ENCODE measurements at places on chromosomes 4 and X.
A peak's percentile ranks its signal among the peaks of the same experiment; 100 is the strongest.

DNA sequence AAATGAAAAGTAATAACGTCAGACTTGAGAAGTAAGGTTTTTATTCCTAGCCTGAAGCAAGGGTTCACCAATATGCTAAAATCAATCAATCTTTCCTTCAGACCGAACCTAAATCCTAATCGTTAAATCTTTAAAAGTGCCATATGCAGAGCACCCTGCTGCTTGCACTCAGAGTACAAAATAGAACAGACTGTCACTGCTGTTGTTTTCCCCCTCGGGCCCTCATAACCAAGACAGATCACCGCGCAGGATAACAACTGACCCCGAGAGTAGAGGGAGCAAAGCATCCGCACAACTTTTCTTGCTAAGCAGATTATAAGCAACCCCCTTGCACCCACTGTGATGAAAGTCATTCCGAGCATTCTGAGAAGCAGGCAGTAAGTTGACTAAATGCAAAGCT is 550.9 kb upstream of the NDST4 start:
- no peak overlapping the region for H3K27ac ChIP-seq
- DNase-seq: no peak
- H3K4me1 ChIP-seq: no peaks in the 10 kb centered on the region
- no peaks in the 10 kb centered on the region for H3K36me3 ChIP-seq

- H3K4me3 ChIP-seq: no peak overlapping the region
- H3K36me3 ChIP-seq: no peaks in the 10 kb centered on the region
- H3K27me3 ChIP-seq: no peaks in the 10 kb centered on the region
- no peak for DNase-seq
- no peak overlapping the region for H3K27ac ChIP-seq
These were observed 8.8 kb upstream of the BMP2K start for GRCh38 chr4:78767350-78767749.

- DNase-seq: no peak
- H3K36me3 ChIP-seq: no peaks in the 10 kb centered on the region
- H3K27me3 ChIP-seq: no peaks in the 10 kb centered on the region
- no peak overlapping the region for H3K4me3 ChIP-seq
- H3K27ac ChIP-seq: no peak overlapping the region
These were observed 678.0 kb upstream of the INTU start for GRCh38 chr4:126954537-126955291.

DNA sequence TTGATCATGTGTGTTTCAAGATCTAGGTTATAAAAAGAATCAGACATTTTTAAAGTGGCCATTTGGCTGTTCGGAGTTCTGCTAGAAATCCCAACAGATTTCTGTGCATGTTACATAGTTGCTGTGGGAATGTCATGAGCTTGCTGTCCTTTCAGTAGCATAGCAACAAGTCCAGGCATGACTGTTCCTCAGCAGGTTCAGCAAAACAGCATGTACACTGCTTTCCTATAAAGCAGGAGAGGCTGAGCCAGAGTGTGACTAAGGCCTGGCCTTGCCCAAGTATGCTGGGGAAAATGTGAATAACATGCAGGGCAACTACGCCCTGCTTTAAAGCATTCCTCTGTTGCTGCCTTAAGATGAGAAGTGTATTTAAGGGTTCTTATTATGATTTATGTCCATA is 217.1 kb upstream of the SMIM31 start:
- no peak overlapping the region for H3K27ac ChIP-seq
- DNase-seq: peak; percentile 74

GRCh38 chrX:53831662-53832635 is 145.4 kb upstream of the HUWE1 start:
- no peaks in the 10 kb centered on the region for H3K36me3 ChIP-seq
- H3K4me1 ChIP-seq: no peaks in the 10 kb centered on the region
- H3K27me3 ChIP-seq: no peaks in the 10 kb centered on the region
- DNase-seq: no peak

DNA sequence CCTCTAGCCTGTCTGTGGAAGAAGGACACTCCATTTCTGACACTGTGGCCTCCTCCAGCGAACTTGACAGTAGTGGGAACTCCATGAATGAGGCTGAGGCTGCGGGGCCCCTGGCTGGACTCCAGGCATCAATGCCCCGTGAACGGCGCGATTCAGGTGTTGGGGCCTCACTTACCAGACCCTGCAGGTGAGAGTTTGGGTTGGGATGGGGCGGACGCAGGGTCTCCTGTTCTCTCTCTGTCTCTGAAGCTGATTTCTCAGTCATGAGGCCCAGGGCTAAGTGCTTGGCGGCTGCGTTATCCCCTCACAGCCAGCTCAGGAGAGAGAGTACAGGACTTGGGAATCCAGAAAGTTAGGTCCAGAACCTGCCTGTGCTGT is 71.0 kb downstream of the STARD8 start:
- no peaks in the 10 kb centered on the region for H3K4me1 ChIP-seq
- H3K27ac ChIP-seq: no peak overlapping the region
- H3K36me3 ChIP-seq: peaks cover 3% of the 10 kb centered on the region
- H3K27me3 ChIP-seq: no peaks in the 10 kb centered on the region
- peak; percentile 42 for DNase-seq

GRCh38 chrX:132848296-132848970 is 110.0 kb downstream of the HS6ST2 start:
- no peaks in the 10 kb centered on the region for H3K36me3 ChIP-seq
- no peaks in the 10 kb centered on the region for H3K4me1 ChIP-seq
- no peak for DNase-seq
- H3K27ac ChIP-seq: no peak overlapping the region

DNA sequence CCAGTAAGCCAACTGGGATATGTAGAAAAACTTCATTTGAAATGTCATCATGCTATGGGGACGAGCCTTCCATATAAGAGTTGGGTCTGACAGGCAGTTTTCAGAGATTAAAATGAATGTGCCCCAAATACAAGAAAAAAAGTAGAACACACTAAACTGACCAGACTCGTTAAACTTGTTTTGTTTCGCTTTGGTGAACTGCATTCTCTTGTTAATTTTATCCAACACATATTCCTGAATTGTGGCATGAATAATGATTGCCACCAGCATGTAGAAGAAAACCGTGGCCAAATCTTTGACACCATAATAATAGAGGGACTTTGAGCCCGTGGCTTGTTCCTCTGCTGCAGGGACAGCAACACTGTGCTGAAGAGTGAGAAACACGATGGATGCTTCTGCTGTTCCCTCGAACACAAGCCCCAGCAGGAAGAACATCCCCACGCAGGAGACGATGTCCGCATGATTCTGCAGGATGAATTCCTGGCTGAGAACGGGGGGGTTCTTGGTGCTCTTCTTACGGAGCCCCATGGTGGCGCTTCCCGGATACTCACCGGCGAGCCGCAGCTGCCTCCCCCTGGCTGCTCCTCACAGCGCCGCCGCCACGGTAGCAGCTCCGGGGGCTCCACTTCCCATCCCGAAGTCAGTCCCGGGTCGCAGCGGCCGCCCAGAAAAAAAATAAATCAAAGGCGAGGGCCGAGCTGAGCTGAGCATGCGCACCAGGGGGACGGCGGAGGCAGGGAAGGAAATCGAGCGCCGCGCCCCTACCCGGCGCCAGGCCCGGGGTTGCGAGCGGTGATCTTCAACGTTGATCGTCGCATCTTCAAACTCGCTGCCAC is at the start of gene TRAM1L1:
TRAM1L1 (minus strand) TSS at position 711 of the 836 bp plus-strand sequence; CDS start at position 528, 183 bp downstream.
- no peak within 1 kb of the TSS for H3K27ac ChIP-seq
- H3K4me1 ChIP-seq: no peaks in the 10 kb centered on the region
- H3K4me3 ChIP-seq: peak within 1 kb of the TSS; percentile 58
- H3K27me3 ChIP-seq: no peaks in the 10 kb centered on the region

GRCh38 chrX:73877687-73878086 is 314.7 kb downstream of the CHIC1 start:
- no peaks in the 10 kb centered on the region for H3K36me3 ChIP-seq
- H3K27me3 ChIP-seq: no peaks in the 10 kb centered on the region
- no peak overlapping the region for H3K4me3 ChIP-seq
- H3K27ac ChIP-seq: no peak overlapping the region

GRCh38 chrX:30887288-30887687 is 1.8 kb downstream of the TAB3 start:
- H3K36me3 ChIP-seq: no peaks in the 10 kb centered on the region
- no peak overlapping the region for H3K4me3 ChIP-seq

GRCh38 chrX:16743604-16744325 is 24.4 kb downstream of the SYAP1 start:
- no peak overlapping the region for H3K27ac ChIP-seq
- no peak overlapping the region for H3K4me3 ChIP-seq
- DNase-seq: no peak
- peaks cover 86% of the 10 kb centered on the region for H3K36me3 ChIP-seq
- H3K27me3 ChIP-seq: no peaks in the 10 kb centered on the region

DNA sequence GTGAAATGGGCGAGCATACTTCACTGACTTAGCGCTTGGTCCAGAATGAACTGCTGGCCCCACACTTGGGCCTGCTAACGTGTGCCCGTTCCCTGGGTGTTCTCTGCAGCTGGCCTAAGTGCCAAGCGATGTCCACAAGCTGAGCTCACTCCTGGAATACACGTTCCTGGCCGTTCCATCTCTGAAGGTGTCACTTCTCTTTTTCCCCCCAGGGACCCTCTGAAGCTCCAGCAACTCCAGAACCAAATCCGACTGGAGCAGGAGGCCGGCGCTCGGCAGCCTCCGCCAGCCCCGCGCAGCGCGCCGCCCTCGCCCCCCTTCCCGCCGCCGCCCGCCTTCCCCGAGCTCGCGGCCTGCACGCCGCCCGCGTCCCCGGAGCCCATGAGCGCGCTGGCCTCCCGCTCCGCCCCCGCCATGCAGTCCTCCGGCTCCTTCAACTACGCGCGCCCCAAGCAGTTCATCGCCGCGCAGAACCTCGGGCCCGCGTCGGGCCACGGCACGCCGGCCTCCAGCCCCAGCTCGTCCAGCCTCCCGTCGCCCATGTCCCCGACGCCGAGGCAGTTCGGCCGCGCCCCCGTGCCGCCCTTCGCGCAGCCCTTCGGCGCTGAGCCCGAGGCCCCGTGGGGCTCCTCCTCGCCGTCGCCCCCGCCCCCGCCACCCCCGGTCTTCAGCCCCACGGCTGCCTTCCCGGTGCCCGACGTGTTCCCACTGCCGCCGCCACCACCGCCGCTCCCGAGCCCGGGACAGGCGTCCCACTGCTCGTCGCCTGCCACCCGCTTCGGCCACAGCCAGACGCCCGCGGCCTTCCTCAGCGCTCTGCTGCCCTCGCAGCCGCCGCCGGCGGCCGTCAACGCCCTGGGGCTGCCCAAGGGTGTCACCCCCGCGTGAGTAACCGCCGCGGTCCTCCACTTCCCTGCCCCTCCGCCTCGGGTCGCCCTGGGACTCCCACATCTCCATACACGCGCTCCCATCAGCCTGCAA is 132.3 kb downstream of the CBR4 start:
- H3K27ac ChIP-seq: peak overlapping the region; percentile 85
- H3K4me3 ChIP-seq: peak overlapping the region; percentile 63
- no peak for DNase-seq
- H3K27me3 ChIP-seq: no peaks in the 10 kb centered on the region
- no peaks in the 10 kb centered on the region for H3K4me1 ChIP-seq

DNA sequence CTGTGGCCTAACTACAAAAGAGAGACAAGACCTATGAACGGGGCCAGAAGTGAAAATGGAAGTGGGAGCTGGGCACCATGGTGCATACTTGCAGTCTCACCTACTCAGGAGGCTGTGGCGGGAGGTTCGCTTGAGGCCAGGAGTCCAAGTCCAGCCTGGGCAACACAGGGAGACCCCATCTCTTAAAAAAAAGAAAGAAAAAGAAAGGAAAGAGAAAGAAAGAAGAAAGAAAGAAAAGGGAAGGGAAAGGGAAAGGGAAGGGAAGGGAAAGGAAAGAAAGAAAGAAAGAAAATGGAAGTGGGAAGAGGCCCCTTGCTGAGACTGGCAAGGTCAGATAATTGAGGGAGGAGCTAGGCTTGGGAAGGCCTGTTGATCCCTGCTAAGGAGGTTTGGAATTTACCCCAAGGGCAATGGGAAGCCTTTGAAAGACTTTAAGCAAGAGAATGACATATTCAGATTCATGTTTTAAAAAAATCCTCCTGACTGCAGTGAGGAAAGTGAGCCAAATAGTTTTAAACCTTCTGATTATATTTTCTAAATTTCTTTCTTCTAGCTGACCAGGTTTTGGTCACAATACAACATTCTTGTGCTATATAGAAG is 17.7 kb upstream of the HERC5 start:
- no peaks in the 10 kb centered on the region for H3K36me3 ChIP-seq
- H3K4me1 ChIP-seq: no peaks in the 10 kb centered on the region
- H3K4me3 ChIP-seq: no peak overlapping the region
- H3K27ac ChIP-seq: no peak overlapping the region

GRCh38 chr4:140305053-140305452 is 68.4 kb upstream of the SCOC start:
- no peak overlapping the region for H3K27ac ChIP-seq
- H3K4me1 ChIP-seq: peaks cover 13% of the 10 kb centered on the region
- no peaks in the 10 kb centered on the region for H3K27me3 ChIP-seq
- DNase-seq: no peak
- H3K36me3 ChIP-seq: no peaks in the 10 kb centered on the region

- no peak for DNase-seq
- no peak overlapping the region for H3K4me3 ChIP-seq
- no peaks in the 10 kb centered on the region for H3K27me3 ChIP-seq
- no peak overlapping the region for H3K27ac ChIP-seq
These were observed 103.5 kb downstream of the CLNK start for GRCh38 chr4:10581022-10581421.

- peak; percentile 79 for DNase-seq
- H3K36me3 ChIP-seq: no peaks in the 10 kb centered on the region
- H3K27me3 ChIP-seq: no peaks in the 10 kb centered on the region
- H3K27ac ChIP-seq: peak overlapping the region; percentile 90
These were observed 20.4 kb downstream of the TMEM131L start for GRCh38 chr4:153486281-153487151.

- H3K27me3 ChIP-seq: no peaks in the 10 kb centered on the region
- peak overlapping the region; percentile 63 for H3K4me3 ChIP-seq
- DNase-seq: peak; percentile 29
- H3K27ac ChIP-seq: peak overlapping the region; percentile 23
- no peaks in the 10 kb centered on the region for H3K36me3 ChIP-seq
These were observed 160.3 kb downstream of the OR13H1 start for GRCh38 chrX:131704136-131704695.

DNA sequence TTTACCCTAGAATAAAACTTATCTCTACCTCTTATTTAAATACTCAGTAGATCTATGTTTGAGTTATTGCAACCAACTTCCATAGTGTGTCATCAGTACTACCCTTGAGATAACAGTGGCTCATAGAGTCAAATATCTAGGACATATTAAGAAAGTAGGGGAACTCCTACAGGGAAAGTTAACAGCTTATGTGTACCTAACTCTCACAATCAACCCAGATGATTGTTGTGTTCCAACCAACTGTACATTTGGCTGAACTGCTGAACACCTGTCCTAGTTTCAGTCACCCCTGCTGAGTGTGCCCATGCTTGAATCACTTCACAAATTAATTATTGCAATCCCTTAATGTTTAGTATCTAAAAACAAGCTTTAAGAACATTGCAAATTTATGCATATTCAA is 244.2 kb upstream of the GRID2 start:
- no peak for DNase-seq
- no peaks in the 10 kb centered on the region for H3K27me3 ChIP-seq
- no peaks in the 10 kb centered on the region for H3K36me3 ChIP-seq
- H3K4me3 ChIP-seq: no peak overlapping the region

- H3K4me3 ChIP-seq: no peak overlapping the region
- H3K27me3 ChIP-seq: no peaks in the 10 kb centered on the region
- DNase-seq: no peak
- H3K36me3 ChIP-seq: no peaks in the 10 kb centered on the region
These were observed 108.8 kb upstream of the NALF2 start for GRCh38 chrX:69395306-69395705.

GRCh38 chrX:24341795-24342194 is 18.6 kb upstream of the SUPT20HL1 start:
- no peak overlapping the region for H3K27ac ChIP-seq
- no peaks in the 10 kb centered on the region for H3K27me3 ChIP-seq
- H3K4me1 ChIP-seq: no peaks in the 10 kb centered on the region
- H3K36me3 ChIP-seq: no peaks in the 10 kb centered on the region
- H3K4me3 ChIP-seq: no peak overlapping the region

- peak within 1 kb of the TSS; percentile 89 for H3K27ac ChIP-seq
- DNase-seq: peak; percentile 62
- H3K4me3 ChIP-seq: peak within 1 kb of the TSS; percentile 96
- no peaks in the 10 kb centered on the region for H3K27me3 ChIP-seq
- no peaks in the 10 kb centered on the region for H3K36me3 ChIP-seq
- H3K4me1 ChIP-seq: peaks cover 5% of the 10 kb centered on the region
These were observed at the start of gene FAM241A for GRCh38 chr4:112145326-112145789. TSS of gene FAM241A (plus strand) at chr4:112145454. CDS start at chr4:112145581, 127 bp downstream.

All from ascending aorta (tissue), 2 donors.